ENCODE measurements at places on chromosomes 6 and 20.

GRCh38 chr6:42777126-42777822 is 4.6 kb upstream of the BICRAL start:
- DNase-seq, result no peak

DNA sequence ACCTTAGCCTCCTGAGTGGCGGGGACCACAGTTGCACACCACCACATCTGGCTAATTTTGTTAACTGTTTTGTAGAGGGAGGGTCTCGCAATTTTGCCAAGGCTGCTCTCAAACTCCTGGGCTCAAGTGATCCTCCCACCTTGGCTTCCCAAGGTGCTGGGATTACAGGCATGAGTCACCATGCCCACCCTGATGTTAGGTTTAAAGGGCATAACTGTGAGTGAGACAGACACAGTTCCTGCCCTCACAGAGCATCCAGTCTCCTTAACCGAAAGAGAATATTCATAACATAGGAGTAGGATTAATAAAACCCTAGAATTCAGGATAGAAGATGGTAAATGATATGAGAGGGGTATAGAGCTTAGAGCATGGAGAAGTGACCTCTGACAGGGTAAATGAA is 3.1 kb upstream of the SPATA2 start:
- no peak for DNase-seq

DNA sequence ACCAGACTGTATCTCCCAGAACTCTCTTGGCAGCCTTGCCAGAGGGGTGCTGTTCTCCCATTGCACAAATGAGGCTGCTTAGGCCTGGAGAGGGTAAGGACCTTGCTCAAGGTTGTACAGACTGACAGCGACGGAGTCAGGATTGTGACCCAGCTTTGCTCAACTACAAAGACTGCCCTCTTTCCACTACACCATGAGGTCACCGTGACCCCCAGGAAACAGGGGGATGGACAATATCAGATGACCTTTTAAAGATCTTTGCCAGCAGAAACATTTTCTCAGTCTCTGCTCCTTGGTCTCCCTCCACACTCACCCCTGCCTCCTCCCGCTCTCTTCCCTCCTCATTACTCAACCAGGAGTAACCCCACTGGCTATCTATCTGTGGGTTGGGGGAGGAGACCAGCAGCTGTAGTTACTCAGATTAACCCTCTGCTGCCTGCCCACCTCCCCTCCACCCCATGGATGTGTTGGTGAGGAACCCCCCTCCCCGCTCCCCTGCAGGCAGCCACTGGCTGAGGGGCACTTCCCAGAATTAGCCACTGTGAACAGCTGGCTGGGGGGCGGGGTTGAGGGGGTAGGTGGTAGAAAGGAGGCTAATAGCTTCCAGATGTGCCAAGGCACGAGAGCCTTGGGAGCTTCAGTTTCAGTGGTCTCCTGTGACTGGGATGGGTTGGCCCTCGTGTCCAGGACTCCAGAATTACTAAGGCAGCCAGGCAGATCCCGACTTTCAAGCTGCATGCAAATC is 26.9 kb upstream of the MRPS18A start:
- DNase-seq, result no peak

DNA sequence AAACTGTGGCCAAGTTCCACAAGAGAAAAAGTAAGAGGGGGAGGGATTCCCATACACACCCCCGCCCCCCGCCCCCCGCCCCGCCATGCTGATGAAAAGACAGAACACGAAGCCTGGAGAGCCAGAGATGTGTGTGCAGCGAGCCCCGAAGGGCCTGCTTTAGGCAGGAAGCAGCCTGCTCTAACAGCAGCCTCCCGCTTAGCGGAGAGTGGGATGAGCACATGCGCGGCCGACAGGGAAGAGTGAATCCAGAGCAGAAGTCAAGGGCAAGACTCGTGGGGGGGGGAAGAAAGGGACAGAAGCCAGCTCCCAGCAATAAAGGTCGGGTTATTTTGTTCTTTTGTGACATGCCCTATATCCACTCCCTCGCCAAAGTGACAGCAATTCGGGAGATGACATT is 67.2 kb upstream of the PTGIS start:
- DNase-seq, result no peak

- DNase-seq, result no peak
Measured at GRCh38 chr20:59672576-59672975, 68.2 kb downstream of the PHACTR3 start.

- no peak for DNase-seq
Measured at GRCh38 chr20:6122111-6122872, 538 bp downstream of the FERMT1 start.

DNA sequence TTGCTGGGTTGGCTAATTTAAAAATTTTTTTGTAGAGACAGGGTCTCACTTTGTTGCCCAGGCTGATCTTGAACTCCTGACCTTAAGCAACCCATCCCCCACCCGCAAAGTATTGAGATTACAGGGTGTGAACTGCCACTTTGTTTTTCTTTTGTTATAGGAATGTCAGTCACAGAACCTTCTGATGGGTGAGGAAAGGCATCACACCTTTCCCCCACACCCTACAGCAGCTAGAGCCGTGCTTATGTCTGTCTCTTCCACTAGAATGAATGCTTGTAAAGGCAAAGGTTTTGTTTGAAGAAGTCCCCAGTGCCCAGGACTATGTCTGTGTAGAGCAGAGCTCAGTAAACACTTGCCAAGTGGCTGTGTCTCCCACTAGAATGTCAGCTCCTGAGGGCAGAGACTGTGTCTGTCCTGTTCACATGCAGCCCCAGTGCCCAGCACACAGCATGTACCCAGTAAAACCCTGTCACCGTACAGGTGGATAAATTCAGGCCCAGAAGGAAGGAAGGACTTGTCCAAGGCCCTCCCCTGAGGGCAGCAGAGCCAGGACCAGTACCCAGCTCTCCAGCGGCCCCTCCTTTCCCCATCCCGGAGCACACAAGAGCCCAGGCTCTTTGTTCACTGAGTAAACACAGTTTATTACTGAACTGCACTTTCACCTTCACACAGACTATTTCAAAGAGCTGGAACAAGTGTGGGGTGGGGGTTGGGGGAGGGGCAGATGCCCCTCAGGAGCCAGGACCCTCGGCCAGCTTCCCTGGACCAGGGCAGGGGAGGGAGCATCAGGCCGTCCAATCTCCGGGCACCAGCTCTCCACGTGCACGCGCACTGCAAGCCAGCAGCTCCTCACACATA is 26.4 kb downstream of the COX4I2 start:
- DNase-seq, result no peak

DNA sequence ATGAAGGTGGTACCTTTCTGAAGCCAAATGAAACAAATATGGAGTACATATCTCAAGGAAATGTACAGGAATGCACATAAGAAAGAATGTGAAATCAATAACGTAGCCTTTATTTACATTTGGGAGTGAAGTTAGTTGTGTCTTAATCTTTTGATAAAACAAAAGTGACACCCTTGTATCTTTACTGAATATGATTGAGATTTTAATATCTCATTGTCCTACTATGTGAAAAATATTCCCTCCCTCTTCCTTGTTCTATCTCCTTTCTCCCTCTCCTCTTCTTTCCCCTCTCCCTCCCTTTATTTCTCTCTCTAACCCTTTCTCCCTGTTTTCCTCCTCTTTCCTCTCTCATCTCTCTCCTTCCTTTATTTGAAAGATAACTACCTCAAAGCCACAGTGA is 89.1 kb downstream of the PTCHD4 start:
- DNase-seq, result no peak

GRCh38 chr6:52424513-52424912 is 4.4 kb downstream of the EFHC1 start:
- no peak for DNase-seq

- DNase-seq, result peak; percentile 50
Measured at GRCh38 chr6:159017757-159018559, 18.0 kb upstream of the RSPH3 start.

GRCh38 chr20:49986049-49986448 is 3.3 kb downstream of the SNAI1 start:
- no peak for DNase-seq

GRCh38 chr6:89145091-89145955 is 532 bp upstream of the PM20D2 start:
- peak; percentile 56 for DNase-seq

DNA sequence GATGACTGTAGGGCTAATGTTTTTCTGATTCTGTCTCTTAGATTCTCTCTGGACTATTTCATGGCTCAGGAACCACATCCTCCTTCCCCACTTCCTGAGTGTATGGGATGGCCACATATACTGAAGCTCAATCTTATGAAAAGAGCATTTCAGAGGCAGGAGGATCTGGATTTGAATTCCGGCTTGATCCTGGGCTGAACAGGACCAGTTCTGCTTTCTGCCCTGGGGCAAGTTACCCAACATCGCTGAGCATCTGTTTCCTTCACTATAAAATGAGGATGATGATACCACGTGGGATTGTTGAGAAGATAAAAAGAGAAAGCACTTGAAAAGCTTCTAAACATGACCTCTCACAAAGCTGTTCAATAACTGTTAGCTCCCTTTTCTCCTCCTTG is 168.4 kb upstream of the TNFAIP3 start:
- no peak for DNase-seq

GRCh38 chr6:147624946-147625515 is 116.5 kb downstream of the SAMD5 start:
- DNase-seq, result no peak

- no peak for DNase-seq
Measured at GRCh38 chr6:16803294-16804200, 42.3 kb upstream of the ATXN1 start.

DNA sequence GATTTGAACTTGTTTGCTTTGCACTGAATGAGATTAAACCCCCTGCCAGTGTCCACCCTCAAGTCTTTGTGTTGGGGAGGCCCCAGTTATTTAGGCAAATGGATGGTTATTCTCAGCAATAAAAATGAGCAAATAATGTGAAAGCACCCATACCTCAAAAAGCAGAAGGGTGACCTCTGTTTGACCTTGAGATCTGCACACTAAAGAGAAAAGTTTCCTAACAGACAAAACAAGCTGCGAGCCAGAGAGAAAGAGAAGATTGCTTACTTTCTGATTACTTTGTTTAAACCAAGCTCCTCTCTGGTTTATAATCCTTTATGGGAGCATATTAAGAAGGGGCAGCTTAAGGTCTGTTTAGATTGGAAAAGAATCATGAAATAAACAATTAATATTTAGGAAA is 30.4 kb upstream of the TRERF1 start:
- no peak for DNase-seq

All from CD4-positive, alpha-beta T cell treated with Interleukin-2 at 100 ng/mL for 4 hours (primary cell).